CD4-positive, alpha-beta memory T cell (primary cell): ENCODE measurements at places on chromosomes 1 and 21. TPM values are rescaled to one million over a fixed set of nuclear protein-coding genes. Genes with fewer than 3 reads are reported as not detected.

Gene COL6A2
- total RNA-seq: 21.8 TPM

GRCh38 chr1:109639063-109639840, 16.6 kb upstream of the GSTM4 start:
- no peaks in the 10 kb centered on the region for H3K36me3 ChIP-seq
- no peak overlapping the region for H3K27ac ChIP-seq
- DNase-seq: no peak
- H3K4me3 ChIP-seq: no peak overlapping the region
- H3K27me3 ChIP-seq: no peaks in the 10 kb centered on the region

DNA sequence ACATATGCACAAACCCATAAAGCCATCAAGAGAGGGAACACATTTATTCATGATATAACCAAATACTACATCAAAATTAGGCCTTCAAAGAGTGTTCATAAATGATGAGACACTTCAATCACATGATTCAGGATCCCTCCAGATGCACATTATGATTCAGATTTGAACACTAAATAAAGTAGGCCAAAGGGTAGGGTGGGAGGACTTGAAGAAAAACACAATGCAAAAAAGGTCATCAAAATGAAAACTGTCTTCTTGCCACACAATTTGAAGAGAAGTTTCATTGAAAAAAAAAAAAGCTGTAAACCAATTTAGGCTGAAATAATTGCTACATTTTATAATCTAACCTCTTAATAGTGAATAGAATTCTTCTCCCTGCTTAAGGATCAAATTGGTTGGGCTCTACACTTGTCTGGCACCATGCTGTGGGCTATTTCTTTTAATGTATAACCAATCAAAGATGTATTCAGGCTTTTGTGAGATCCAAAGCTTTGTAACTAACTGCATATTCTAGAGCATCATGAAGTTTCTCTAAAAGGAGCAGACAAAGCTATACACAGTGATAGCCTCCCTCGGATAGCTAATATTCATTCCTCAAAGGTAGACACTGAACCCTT, 58.1 kb downstream of the ZSWIM5 start:
- H3K27ac ChIP-seq: no peak overlapping the region
- H3K36me3 ChIP-seq: no peaks in the 10 kb centered on the region
- DNase-seq: no peak
- H3K27me3 ChIP-seq: no peaks in the 10 kb centered on the region
- H3K4me3 ChIP-seq: no peak overlapping the region

DNA sequence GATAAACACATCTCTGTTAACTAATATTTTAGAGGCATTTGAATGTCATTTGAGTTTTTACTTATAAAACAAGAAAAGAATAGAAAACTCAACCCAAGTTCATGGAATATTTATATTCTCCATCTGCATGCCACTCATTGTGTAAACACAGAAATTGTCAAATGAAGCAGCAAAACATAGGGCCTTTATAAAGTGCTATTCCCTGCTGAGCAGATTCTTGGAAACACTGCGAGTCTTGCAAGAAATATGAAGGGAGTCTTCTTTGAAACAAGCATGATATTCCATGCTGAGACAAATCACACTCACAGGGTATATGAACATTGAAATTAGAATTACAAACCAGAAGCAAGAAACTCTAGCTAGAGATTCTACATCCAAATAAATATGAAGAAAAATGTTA, 655.8 kb downstream of the BRINP3 start:
- H3K27me3 ChIP-seq: no peaks in the 10 kb centered on the region
- no peak overlapping the region for H3K27ac ChIP-seq
- H3K36me3 ChIP-seq: no peaks in the 10 kb centered on the region
- no peak for DNase-seq

DNA sequence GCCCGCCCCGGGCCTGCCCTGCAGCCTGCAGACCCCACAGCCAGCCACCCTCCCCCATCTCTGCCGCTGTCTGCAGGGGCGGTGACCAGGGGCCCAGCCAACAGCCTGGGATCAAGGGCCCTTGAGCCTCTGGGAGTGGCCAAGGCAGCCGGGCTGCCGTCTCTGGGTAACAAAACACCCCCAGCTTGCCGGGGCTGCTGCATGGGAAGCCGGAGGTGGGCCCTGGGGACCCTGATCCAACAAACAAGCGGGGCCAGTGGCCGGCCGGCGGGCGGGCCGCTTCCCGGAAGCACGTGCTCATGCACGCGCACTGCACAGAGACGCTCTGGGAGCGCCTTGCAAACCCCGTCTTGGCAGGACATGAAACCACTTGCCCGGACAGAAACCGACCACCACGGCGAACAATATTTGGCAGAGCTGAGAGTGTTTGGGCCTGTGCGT, 13.2 kb downstream of the MEGF6 start:
- H3K36me3 ChIP-seq: no peaks in the 10 kb centered on the region
- H3K4me1 ChIP-seq: peaks cover 20% of the 10 kb centered on the region
- no peak for DNase-seq
- no peak overlapping the region for H3K27ac ChIP-seq
- H3K4me3 ChIP-seq: no peak overlapping the region

DNA sequence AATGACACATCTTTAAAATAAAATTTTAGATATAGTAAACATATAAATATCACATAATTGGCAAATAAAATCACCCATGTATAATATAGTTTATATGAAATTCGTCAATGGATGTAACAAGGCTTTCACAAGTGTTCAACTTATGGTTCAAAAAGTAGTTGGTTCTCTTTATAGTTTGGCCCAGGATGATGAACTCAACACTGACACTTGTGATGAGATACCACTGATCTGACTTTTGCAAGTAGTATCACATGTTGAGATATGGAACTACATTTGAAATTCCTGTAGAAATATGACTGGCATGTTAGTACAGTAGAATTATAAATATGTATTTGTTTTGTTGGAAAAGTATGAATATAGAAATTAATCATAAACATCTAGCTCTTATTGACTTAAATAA, 1.8 kb downstream of the TNNI3K start:
- no peak overlapping the region for H3K27ac ChIP-seq
- no peaks in the 10 kb centered on the region for H3K36me3 ChIP-seq
- H3K4me3 ChIP-seq: no peak overlapping the region
- DNase-seq: no peak
- no peaks in the 10 kb centered on the region for H3K27me3 ChIP-seq

- no peaks in the 10 kb centered on the region for H3K27me3 ChIP-seq
- H3K4me1 ChIP-seq: no peaks in the 10 kb centered on the region
- H3K4me3 ChIP-seq: no peak overlapping the region
- H3K36me3 ChIP-seq: peaks cover 6% of the 10 kb centered on the region
- no peak for DNase-seq
- no peak overlapping the region for H3K27ac ChIP-seq
Measured at GRCh38 chr1:202562444-202563060, 147.7 kb downstream of the SYT2 start.

Gene GPR25
- total RNA-seq: 9.2 TPM

Gene TAS1R1
- total RNA-seq: not detected

Gene DENND2D
- total RNA-seq: 284 TPM

- H3K4me1 ChIP-seq: no peaks in the 10 kb centered on the region
- no peak for DNase-seq
- H3K36me3 ChIP-seq: no peaks in the 10 kb centered on the region
- no peaks in the 10 kb centered on the region for H3K27me3 ChIP-seq
Measured at GRCh38 chr1:153795330-153795837, 20.2 kb downstream of the SLC27A3 start.

Gene ARPC5
- 107 TPM for total RNA-seq

- H3K4me3 ChIP-seq: no peak overlapping the region
- H3K27me3 ChIP-seq: no peaks in the 10 kb centered on the region
- no peaks in the 10 kb centered on the region for H3K36me3 ChIP-seq
- no peak for DNase-seq
- no peaks in the 10 kb centered on the region for H3K4me1 ChIP-seq
- H3K27ac ChIP-seq: no peak overlapping the region
Measured at GRCh38 chr1:238628110-238628509, 737.4 kb upstream of the ZP4 start.

Gene RYR2
- not detected for total RNA-seq

Gene ESRRG
- total RNA-seq: not detected

Gene C1orf87
- total RNA-seq: not detected

DNA sequence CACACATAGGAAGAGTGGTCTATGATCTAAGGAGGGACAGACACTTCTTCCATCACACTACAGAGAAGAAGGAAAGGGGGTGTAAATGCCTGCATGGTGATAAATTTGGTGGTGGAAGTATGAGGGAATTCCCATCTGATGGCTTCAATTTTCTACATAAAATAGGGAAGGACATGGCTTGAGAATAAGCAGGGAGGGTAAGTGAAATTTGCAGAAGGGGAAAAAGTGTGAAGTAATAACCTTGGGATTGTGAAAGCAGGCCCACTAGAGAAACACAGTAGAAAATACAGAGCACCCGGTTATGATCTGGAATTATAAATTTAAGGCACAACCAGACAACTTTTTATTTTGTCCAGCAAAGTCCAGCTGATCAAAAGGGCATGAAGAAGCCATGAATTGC, 22.7 kb upstream of the HIVEP3 start:
- DNase-seq: no peak
- H3K36me3 ChIP-seq: no peaks in the 10 kb centered on the region
- H3K27ac ChIP-seq: no peak overlapping the region
- H3K4me3 ChIP-seq: no peak overlapping the region

Gene AMY1B
- not detected for total RNA-seq

- DNase-seq: no peak
- H3K27me3 ChIP-seq: no peaks in the 10 kb centered on the region
- H3K4me1 ChIP-seq: no peaks in the 10 kb centered on the region
Measured at GRCh38 chr1:157437296-157437695, 115.0 kb downstream of the FCRL5 start.

DNA sequence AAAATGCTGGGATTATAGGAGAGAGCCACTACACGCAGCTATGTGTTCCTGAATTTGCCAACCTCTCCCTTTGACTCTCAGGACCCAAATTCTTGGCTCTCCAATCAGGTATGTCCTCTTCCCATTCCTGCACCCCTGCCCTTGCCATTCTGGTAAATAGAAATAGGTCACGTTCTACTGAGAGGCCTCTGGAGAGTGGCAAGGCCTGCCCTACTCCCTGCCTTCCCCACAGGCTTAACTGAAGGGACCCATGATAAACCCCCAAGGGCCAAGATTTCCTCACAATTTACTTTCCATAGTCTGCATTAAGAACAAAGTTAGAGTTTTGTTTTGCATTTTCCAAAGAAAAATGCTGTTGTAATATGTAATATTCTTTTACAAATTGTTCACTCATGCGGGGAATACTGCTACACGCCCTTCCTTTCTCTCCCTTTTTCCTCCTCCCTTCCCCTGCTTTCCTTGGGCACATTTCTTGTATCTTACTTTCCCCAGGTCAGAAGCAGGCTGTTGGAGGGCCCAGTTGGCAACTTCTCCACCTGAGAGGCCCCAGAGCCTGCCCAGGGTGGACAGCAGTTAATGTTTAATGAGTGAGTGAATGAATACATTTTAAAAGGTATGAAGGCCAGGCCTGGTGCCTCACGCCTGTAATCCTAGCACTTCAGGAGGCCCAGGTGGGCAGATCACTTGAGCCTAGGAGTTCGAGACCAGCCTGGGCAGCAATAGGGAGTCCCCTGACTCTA, 33.9 kb upstream of the PUM1 start:
- no peak for DNase-seq
- no peaks in the 10 kb centered on the region for H3K27me3 ChIP-seq
- no peaks in the 10 kb centered on the region for H3K4me1 ChIP-seq
- H3K4me3 ChIP-seq: no peak overlapping the region
- H3K36me3 ChIP-seq: no peaks in the 10 kb centered on the region
- H3K27ac ChIP-seq: no peak overlapping the region

DNA sequence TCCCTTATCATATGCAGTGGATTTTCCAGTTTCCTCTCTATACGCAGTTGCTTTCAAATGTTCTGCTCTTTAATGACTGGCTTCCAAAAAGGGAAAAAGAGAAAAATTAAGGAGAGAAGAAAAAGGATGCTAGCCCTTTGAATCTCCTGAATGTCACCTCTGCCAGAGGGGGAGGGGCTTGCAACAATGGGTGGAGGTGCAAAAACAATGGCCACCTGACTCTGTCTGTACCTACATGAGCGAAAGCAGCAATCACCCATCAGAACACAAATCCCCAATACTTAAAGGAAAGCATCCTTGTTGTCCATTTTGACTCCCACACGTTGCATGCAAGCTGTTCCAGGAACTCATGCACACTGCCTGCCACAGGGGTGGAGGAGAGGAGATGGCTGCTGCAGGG, 61.2 kb downstream of the CCDC30 start:
- DNase-seq: no peak
- H3K4me3 ChIP-seq: no peak overlapping the region
- H3K27me3 ChIP-seq: no peaks in the 10 kb centered on the region
- H3K36me3 ChIP-seq: no peaks in the 10 kb centered on the region

DNA sequence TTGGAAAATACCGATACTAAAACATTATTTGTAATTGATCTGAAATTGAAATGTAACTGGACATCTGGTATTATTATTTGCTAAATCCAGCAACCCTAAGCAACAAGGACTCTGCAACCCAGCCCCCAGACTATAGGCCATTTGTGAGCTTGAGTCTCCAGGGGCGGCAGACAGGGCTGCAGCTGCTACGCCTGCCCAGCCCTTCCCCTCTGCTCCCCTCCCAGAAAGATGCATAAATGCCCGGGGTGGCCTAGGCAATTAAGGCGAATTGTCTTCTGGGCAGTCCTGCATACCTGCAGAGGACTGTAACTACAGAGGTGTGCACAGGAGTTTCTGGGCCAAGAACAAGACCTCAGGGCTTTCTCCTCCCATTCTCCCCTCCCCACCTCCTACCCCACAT, 41.2 kb upstream of the LBR start:
- no peak overlapping the region for H3K4me3 ChIP-seq
- peaks cover 37% of the 10 kb centered on the region for H3K4me1 ChIP-seq
- H3K27ac ChIP-seq: peak overlapping the region; percentile 84
- no peak for DNase-seq
- no peaks in the 10 kb centered on the region for H3K36me3 ChIP-seq

DNA sequence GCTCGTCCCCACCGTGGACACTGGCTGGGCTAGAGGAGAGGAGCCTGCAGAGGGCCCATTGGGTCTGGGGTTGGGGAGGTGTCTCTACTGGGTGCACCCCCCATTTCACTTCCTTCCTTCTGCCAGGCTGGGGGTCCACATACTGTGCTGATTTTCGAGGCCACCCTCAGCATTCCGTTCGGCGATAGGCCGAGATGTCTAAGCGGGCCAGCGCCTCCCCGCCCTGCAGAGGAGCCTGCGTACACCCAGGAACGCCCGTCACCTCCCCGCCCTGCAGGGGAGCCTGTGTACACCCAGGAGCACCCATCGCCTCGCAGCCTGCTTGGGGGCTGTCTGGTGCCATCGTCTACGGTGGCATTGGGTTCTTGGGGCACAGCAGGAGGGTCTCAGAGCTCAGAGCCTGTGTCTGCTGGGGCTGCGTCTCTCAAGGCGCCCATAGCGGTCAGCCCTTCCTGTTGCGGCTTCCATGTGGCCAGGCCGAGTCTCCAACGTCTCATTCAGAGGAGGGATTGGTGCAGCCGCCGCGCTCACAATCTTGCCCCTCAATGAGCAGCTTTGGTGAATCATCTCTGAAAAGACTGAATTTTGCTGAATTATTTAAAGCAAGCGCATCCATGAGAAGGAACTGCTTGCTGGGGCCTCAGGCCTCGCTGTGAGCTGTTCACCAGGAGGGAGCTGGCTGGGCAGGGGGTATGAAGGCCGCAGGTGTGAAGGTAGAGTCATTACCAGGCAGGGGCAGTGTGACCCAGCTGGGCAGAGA, 30.7 kb upstream of the AGPAT3 start:
- no peak overlapping the region for H3K4me3 ChIP-seq
- no peaks in the 10 kb centered on the region for H3K4me1 ChIP-seq
- no peaks in the 10 kb centered on the region for H3K36me3 ChIP-seq
- H3K27ac ChIP-seq: no peak overlapping the region
- DNase-seq: no peak

Gene SARS1
- 190 TPM for total RNA-seq

- H3K4me1 ChIP-seq: peaks cover 3% of the 10 kb centered on the region
- no peak for DNase-seq
- no peak overlapping the region for H3K27ac ChIP-seq
- H3K27me3 ChIP-seq: no peaks in the 10 kb centered on the region
Measured at GRCh38 chr1:43997295-43997999, 6.0 kb downstream of the CCDC24 start.

Gene VANGL1
- 1.9 TPM for total RNA-seq
